Breast epithelium (tissue), 4 donors: ENCODE measurements at places on chromosomes 6 and 20. TPM values are rescaled to one million over a fixed set of nuclear protein-coding genes. Genes with fewer than 3 reads are reported as not detected.
A peak's percentile ranks its signal among the peaks of the same experiment; 100 is the strongest.

DNA sequence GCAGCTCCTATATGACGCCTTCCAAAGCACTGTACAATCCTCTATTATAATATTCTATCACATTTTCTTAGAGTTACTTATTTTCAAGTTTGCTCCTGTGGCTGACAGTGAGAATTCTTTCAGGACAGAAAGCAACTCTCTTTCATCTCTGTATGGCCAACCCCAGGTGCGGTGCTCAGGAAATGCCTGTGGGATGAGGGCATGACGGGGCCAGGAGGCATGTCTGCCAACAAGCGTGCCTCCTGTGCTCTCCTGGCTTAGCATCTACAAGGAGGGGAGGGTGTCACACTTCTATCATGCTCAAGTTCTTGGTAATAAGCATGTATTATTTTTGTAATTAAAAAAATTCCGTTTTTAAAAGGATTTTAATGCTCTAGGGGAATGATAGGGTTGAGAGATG lies 11.4 kb downstream of the MRPL14 start:
- no peak for DNase-seq
- H3K27ac ChIP-seq = peak overlapping the region; percentile 80
- no peaks in the 10 kb centered on the region for H3K4me1 ChIP-seq
- peaks cover 4% of the 10 kb centered on the region for H3K36me3 ChIP-seq
- no peak overlapping the region for H3K4me3 ChIP-seq
- H3K27me3 ChIP-seq = no peaks in the 10 kb centered on the region

DNA sequence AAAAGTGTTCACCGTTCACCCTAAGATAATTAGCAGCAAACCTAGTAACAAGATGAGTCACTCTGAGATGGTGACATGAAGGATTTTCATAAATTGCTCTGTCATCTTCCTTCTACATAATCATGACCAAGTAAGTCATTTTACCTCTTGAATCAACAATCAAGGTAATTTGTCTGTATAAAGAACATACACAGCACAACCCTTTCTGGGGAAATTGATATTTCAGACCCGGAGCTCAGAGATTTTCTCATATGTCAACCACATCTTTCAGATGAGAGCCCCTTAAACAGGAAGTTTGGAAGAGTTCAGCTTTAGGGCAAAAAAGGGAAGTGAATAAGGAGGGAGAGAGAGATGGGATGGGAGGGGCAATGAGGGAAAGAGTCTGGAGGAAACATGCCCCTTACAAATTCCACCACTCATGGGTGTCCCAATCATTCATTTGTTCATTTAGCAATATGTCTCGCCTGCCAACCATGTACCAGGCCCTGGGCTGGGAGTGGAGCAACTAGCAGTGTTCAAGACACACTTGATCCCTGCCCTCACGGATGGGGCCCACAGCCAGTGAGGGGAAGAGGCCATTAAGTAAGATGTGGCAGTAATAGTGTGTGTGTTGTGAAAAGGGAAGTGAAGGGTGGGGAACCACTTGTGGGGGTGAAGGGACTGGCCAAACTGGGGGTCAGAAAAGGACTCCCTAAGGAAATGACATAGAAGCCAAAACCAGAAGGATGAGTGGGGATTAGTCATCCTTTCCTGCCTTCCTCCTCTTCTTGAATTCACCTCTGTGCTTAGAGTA lies 190.9 kb downstream of the MAFB start:
- no peaks in the 10 kb centered on the region for H3K4me1 ChIP-seq
- H3K36me3 ChIP-seq = no peaks in the 10 kb centered on the region
- no peak overlapping the region for H3K27ac ChIP-seq
- H3K27me3 ChIP-seq = no peaks in the 10 kb centered on the region

DNA sequence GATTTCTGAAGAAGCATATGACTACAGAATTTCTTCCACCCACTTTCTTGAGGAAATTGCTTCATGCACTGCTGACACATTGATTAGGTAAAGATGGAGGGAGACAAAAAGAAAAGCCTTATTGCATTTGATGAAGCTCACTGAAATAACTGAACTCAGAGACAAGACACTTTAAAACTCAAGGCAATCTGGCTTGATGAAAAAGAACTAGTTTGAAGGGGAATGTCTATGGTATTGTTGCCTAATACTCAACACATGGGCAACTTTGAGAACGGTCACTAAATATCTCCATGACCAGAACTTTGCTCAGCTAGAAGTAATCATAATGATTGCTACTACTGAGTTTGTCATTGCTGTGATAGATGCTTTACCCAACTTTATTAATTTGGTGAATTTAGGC lies 38.1 kb downstream of the HTR1B start:
- H3K4me1 ChIP-seq = no peaks in the 10 kb centered on the region
- no peak overlapping the region for H3K27ac ChIP-seq
- H3K36me3 ChIP-seq = no peaks in the 10 kb centered on the region

DNA sequence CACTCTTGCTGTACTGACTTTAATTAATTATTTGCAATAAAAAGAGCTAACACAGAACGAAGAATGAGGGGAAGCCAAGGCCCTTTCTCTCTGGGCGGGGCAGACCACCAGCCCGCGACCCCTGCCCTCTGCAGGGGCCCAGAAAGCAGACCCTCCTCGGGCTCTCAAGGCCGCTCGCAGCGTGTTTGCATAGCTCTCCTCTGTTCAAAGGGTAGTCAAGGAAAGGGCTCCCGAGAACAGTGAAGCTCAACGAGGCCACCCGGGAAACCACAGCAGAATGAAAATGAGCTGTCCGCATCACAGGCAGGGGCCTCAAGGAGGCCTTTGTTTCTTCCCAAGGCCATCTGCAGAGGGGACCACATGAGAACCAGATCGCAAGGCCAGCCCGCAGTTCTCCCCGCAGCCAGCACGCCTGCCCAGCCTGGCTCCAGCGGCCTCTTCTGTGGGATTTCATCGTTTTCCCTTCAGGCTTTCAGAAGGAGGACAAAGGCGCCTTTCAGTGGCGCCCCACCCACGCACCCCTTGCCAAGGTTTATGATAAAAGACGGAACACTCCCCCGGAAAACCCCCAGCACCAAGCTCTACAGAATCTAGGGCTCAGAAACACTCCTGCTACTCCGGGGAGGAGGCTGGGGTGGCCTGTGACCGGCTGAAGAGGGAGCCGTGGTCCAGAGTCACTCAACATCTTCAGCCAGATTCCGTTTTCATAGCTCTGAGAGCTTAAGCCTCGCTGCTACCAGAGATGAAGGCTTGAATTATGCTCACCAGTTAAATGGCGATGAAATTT lies 25.3 kb downstream of the ACSS1 start:
- peaks cover 4% of the 10 kb centered on the region for H3K4me1 ChIP-seq
- H3K36me3 ChIP-seq = no peaks in the 10 kb centered on the region
- peak overlapping the region; percentile 73 for H3K27ac ChIP-seq

DNA sequence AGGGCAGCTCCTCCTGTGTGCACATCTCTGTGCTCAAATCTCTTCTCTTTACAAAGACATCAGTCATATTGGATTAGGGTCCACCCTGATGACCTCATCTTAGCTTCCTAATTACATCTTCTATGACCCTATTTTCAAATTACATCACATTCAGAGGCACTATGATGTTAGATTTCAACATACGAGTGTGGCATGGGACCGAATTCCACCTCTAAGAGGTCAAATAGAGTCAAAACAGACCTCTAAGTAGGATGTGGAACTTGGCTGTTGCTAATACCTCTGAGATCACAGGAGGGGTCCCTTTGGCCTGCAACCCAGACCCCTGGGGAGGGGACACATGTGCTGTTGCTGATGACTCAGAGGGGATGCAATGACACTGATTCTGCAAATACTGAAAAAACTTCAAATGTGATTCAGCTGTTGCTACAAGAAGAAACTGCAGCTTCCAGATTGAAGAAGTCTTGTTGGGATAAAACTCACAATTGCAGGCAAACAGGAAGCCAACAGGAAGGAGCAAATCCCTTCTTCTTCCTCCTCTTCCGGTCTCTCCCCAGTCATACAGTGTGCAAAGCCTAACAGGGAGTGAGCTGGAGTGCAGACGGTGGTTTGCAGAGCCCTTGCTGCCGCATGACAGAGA lies 216.2 kb downstream of the MYLK4 start:
- no peak overlapping the region for H3K27ac ChIP-seq
- H3K27me3 ChIP-seq = no peaks in the 10 kb centered on the region
- no peaks in the 10 kb centered on the region for H3K36me3 ChIP-seq
- no peaks in the 10 kb centered on the region for H3K4me1 ChIP-seq
- no peak overlapping the region for H3K4me3 ChIP-seq
- DNase-seq = no peak

GRCh38 chr20:46637427-46638133 lies 13.7 kb downstream of the SLC13A3 start:
- no peaks in the 10 kb centered on the region for H3K27me3 ChIP-seq
- H3K36me3 ChIP-seq = no peaks in the 10 kb centered on the region
- no peak for DNase-seq
- H3K4me1 ChIP-seq = no peaks in the 10 kb centered on the region
- no peak overlapping the region for H3K27ac ChIP-seq

DNA sequence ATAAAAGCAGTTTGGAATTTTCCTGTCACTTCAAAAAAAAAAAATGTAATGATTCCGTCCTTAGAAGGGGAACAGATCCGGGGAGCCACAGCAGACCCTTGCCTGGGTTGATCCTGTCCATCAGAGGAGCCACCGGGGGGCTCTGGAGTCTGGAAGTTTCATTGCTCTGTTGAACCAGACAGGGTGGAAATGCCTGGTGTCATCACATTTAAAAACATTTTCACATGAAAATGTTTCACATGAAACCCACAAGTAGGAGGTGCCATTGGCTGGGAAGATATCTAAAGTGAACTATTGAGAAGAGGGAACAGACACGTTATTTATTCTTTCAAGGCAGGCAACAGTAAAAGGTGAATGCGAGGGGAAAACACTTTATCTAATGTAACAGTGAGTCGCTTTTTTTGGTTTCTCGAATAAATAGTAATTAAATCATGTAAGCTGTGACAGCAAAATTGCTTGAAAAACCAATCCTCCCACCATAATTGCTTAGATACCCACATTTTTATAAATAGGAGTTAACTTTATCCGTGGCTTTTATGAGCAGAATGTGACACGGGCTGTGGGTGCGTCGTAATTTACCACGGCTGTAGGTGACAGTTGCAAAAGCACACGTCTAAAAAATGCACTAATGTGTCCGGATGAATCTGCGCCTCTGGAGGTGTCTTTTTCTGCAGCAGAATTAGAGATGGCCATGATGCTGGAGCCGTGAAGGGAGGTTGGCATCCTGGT lies 323.4 kb downstream of the TAF4 start:
- H3K36me3 ChIP-seq = no peaks in the 10 kb centered on the region
- H3K4me3 ChIP-seq = no peak overlapping the region
- no peak for DNase-seq
- H3K4me1 ChIP-seq = no peaks in the 10 kb centered on the region
- H3K27me3 ChIP-seq = peaks cover 12% of the 10 kb centered on the region

DNA sequence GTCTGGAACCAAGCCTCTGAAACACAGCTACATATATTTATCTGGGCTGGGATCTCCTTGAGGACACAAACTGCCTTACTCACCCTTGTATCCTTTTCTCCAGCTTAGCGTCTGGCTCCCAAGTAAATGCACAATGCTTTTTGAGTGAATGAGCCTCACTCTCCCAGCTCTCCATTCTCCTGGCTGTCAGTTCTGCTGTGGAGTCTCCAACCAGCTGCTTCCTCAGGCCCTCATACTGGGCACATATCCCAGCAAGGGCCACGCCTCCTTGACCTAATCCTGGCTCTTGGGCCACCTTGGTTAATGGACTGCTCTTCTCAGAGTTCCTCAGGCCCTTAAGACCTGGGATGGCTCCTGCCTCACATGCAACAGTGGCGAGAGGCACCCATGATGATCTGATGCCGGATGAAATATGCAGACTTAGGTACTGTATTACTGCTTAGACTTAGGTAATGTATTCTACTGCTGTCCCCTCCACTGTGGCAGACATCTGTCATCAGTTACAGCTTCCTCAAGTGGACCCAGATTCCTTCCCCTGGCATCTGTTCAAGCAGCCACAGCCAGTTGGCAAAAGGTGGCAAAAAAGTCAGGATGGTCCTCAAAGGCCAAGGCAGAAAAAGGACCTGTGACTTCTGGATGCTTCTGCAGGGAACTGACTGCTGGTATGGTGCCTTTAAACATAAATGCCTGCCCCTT lies 16.5 kb downstream of the SNHG17 start:
- H3K36me3 ChIP-seq = peaks cover 11% of the 10 kb centered on the region
- no peak overlapping the region for H3K4me3 ChIP-seq
- no peak for DNase-seq
- H3K27me3 ChIP-seq = no peaks in the 10 kb centered on the region
- no peaks in the 10 kb centered on the region for H3K4me1 ChIP-seq

GRCh38 chr6:169622618-169623017 lies 79.2 kb downstream of the WDR27 start:
- H3K4me3 ChIP-seq = no peak overlapping the region
- no peaks in the 10 kb centered on the region for H3K27me3 ChIP-seq
- DNase-seq = peak; percentile 35
- no peaks in the 10 kb centered on the region for H3K4me1 ChIP-seq

DNA sequence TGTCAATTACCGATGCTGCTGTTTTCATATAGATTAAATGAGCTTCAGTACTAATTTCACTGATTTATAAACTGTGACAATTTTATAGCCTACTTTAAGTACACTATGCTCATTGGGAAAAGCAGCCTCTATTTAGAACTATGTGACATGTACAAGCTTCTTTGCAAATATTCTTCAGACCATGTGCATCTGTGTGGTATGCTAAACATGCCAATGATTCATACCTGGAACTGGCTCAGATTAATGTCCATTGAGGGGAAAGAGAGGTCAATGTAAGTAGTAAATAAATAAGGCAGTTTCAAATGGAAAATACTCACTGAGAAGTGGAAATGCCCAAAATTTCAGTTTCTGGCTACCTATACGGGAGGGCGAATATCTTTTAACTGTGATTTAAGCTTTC lies 777.7 kb downstream of the C6orf118 start:
- H3K27me3 ChIP-seq = no peaks in the 10 kb centered on the region
- H3K27ac ChIP-seq = no peak overlapping the region
- no peaks in the 10 kb centered on the region for H3K4me1 ChIP-seq
- no peaks in the 10 kb centered on the region for H3K36me3 ChIP-seq
- H3K4me3 ChIP-seq = no peak overlapping the region

DNA sequence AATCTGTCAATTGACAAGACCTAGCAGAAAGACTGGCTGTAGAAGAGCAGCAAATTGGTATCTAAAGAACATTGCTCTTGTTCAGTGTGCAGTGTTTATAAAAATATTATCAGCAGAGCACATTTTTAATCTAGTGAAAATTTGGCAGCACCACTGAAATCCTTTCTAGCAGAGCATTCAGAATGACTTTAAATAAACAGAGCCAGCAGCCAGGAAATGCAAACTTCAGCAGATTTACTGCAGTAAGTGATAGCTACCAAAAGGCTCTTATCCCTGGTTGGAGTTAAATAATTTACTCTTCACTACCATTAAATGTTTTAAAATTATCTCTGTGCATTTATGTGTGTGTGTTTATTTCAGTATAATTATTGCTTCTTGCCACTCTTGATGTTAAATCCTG lies 590.9 kb upstream of the CITED2 start:
- H3K36me3 ChIP-seq = peaks cover 4% of the 10 kb centered on the region
- no peak overlapping the region for H3K4me3 ChIP-seq
- no peaks in the 10 kb centered on the region for H3K4me1 ChIP-seq
- H3K27me3 ChIP-seq = no peaks in the 10 kb centered on the region
- DNase-seq = no peak

Gene B3GALT4
- 15.0 TPM for total RNA-seq

Gene LY6G6D
- total RNA-seq = not detected

Gene EYA4
- total RNA-seq = 0.44 TPM
